ENCODE measurements at places on chromosomes 7 and 10.

DNA sequence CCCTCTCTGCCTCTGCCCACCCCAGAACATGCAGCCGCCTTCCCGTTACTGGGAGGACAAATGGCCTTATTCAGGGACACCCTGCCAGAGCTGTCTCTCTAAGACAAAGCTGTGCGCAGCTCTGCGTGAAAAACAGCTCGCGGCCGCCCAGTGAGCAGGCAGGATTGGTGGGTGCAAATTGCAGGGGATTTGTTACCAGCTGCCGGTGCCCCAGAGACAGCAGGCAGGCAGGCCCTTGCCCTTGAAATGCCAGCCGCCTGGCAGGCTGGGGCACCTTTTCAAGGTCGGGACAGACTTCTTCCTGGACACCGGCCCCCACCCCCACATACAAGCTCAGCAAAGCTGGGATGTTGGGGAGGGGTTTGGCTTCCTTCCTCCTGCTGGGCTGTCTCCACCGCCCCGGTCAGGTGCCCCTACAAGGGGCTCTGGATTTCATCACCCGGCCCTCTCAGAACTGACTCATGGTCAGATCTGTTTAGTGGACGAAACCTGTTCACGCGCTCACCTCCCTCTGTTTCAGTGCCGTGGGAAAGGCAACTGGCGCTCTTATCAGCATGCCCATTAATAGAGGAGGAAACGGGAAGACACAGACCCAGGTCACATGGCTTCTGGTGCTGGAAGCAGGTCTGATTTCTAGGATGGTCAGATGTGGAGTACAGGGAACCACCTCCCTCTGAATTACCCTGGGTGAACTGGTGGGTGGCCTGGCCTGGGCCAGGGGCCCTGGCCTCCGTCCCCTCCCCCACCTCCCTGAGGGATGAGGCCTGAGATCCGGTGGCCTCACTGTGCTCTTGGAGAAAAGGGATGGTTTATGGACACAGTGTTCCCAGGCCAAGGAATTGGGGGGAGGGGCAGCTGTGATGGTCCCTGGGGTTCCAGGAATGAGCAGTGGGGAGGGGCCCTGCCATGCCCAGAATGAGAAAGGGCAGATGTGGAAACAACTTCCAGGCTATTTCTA lies 123.9 kb upstream of the PPIF start:
- no peak for DNase-seq

DNA sequence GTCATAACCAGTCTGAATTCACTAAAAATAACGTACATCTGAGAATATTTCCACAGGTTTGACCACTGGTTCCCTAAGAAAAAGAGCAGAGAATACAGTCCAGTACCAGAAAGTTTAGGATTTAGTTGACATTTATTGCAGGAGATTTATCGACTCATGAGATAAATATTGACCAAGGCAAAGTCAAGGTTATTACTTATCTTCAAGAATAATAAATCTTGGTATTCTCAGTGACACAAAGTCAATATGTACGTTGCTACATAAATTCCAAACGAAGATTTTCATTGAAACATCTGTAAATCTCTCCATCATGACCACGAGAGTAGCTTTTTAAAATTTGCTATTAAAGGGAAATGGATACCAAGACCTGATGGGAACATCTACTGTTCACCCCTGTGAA lies 39.4 kb upstream of the GRB10 start:
- no peak for DNase-seq

DNA sequence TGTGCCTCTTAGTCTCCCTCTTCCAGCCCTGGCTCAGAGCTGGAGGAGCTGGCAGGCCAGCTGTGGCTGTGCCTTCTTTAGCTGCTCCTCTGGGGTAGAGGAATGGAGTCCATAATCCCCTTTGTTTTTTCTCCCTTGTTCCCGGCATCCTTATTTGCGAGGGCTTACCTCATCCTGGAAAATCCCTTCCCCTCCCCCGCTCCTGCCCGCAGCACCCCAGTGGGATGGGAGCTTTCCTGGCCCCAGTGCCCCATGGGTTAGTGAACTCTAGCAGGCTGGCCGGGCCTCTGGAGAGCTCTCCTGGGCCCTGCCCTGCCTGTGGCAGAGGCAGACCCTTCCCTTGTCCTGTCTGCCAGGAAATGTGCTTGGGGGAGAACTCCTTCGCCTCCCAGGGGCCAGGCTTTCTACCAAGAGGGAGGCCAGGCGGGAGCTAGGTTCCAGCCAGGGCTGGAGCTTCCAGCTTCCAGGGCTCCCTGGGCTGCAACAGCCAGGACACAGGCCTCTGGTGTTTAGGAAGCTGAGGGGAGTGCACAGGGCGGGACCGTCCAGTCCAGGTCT lies 16.5 kb upstream of the TRIM8 start:
- no peak for DNase-seq

DNA sequence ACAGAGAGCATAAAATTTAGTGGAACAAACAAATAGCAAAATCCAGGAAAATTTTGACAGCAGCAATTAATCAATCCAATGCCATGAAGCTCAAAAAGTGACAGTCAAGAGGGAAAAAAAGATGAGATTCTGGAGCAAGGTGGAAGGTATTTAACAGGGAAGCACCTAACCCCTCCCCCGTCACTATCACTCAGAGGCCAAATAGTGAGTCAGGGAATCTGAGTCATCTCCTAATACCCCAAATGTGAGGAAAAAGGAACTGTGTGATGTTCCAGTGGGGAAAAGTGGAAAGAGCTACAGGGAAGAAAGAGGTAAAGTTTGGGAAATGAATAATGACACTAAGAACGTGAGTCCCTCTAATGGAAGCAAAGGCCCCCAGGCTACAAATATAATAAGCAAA lies 113.2 kb upstream of the PHF14 start:
- no peak for DNase-seq

GRCh38 chr10:76333796-76334195 lies 902.4 kb downstream of the LRMDA start:
- DNase-seq: no peak

GRCh38 chr10:125135771-125136035 lies 24.7 kb downstream of the CTBP2 start:
- DNase-seq: no peak
